ENCODE measurements at places on chromosomes 13 and 19. TPM values are rescaled to one million over a fixed set of nuclear protein-coding genes. Genes with fewer than 3 reads are reported as not detected.

GRCh38 chr19:900043-900301 is 6.7 kb downstream of the RNU6-9 start:
- H3K27ac ChIP-seq, result no peak overlapping the region
- H3K4me3 ChIP-seq, result no peak overlapping the region
- no peaks in the 10 kb centered on the region for H3K27me3 ChIP-seq
- DNase-seq, result no peak
- peaks cover 10% of the 10 kb centered on the region for H3K4me1 ChIP-seq

DNA sequence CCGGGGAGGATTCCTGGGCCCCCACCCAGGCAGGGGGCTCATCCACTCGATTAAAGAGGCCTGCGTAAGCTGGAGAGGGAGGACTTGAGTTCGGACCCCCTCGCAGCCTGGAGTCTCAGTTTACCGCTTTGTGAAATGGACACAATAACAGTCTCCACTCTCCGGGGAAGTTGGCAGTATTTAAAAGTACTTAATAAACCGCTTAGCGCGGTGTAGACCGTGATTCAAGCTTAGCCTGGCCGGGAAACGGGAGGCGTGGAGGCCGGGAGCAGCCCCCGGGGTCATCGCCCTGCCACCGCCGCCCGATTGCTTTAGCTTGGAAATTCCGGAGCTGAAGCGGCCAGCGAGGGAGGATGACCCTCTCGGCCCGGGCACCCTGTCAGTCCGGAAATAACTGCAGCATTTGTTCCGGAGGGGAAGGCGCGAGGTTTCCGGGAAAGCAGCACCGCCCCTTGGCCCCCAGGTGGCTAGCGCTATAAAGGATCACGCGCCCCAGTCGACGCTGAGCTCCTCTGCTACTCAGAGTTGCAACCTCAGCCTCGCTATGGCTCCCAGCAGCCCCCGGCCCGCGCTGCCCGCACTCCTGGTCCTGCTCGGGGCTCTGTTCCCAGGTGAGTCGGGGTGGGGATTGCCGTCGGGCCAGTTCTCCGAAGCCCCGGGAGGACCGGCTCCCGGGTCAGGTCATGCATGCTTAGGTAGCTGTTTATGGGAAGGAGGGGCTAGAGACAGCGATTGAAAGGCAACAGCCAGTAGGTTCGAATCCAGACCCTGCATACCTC is at the start of gene ICAM1:
Gene ICAM1, plus strand, starts transcription at position 505 of the 779 bp plus-strand sequence. Its CDS starts 40 bp downstream, at position 545.
- H3K36me3 ChIP-seq, result no peaks in the 10 kb centered on the region
- no peaks in the 10 kb centered on the region for H3K4me1 ChIP-seq
- no peak within 1 kb of the TSS for H3K27ac ChIP-seq
- H3K27me3 ChIP-seq, result peaks cover 61% of the 10 kb centered on the region
- peak within 1 kb of the TSS; percentile 34 for H3K4me3 ChIP-seq

KANK3 gene
- total RNA-seq, result 1.9 TPM

- no peak overlapping the region for H3K4me3 ChIP-seq
- H3K27ac ChIP-seq, result no peak overlapping the region
- no peaks in the 10 kb centered on the region for H3K27me3 ChIP-seq
- H3K36me3 ChIP-seq, result no peaks in the 10 kb centered on the region
- H3K4me1 ChIP-seq, result no peaks in the 10 kb centered on the region
Measured at GRCh38 chr19:56725829-56726424, 54.4 kb upstream of the ZNF835 start.

PROSER1 gene
- total RNA-seq, result 44.4 TPM

DNA sequence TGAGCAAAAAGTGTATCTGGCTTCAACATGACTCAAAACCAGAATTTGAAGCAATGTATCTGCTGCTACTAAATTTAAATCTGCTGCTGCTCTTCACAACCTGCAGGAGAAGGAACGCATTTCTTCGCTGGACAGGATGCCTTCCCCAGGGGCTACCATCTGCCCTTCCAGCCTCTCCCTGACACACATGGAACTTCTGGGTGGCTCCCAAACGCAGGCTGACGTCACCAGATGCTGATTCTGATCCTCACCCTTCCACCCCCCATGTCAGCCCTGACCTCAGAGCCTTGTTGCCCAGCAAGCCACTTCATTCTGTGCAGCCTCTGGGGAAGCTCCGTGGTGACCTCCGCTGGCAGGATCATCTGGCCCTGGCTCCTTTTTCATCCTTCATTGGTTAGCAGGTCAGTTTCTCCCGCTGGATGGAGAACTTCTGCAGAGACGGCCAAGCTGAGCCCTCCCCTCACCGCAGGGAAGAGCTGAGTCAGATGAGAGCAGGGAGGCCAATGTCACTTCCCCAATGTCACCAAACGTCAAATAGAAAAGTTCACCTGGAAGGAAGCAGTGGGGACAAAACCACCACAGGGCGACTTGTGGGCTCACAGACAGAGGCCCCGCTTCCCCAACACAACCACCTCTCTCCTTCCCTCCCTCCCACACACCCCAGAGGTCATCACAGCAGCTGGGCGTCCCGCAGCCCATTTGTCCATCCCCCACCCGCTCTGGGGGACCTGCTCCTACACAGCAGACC is 14.0 kb upstream of the RAB20 start:
- no peaks in the 10 kb centered on the region for H3K36me3 ChIP-seq
- peak; percentile 18 for DNase-seq
- H3K4me3 ChIP-seq, result no peak overlapping the region

ZIK1 gene
- 35.1 TPM for total RNA-seq

MAG gene
- total RNA-seq, result not detected

DNA sequence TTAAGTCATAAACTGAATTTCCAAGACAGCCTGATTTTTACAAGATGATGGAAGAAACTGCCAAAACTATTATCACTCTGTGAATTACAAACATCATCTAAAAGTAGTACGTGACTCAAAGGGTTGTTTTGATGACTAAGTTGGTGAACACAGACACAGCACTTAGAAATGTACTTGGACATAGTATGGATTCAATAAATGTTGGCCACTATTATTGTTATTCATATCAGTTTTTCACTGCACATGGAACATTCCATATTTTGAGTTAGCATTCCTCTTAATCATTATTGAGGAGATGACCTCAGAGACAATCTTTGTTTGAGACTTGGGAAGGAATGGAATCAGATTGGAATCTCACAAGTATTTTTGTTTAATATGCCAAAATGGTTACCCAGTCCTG is 172.9 kb downstream of the OXGR1 start:
- no peak for DNase-seq
- H3K27me3 ChIP-seq, result no peaks in the 10 kb centered on the region
- H3K36me3 ChIP-seq, result no peaks in the 10 kb centered on the region
- H3K4me1 ChIP-seq, result peaks cover 6% of the 10 kb centered on the region
- H3K4me3 ChIP-seq, result no peak overlapping the region

DNA sequence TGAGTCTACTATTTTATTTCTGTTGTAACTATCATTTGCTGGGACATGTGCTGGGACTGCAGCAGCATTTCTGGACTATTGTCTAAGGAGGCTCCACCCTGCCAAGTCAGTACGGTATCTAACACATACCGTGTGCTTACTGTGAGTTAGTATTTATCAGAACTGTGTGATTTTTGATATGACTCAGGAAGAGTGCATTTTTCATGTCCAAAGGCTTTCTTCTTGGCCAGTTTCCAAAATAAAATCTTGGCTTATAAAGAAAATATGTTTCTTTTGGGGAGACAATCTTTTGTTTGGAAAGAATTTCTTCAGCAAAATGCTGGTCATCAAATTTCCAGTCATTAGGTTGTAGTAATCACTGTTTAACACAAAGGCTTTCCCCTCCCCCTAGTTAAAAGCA is 11.6 kb downstream of the PARP4 start:
- no peaks in the 10 kb centered on the region for H3K4me1 ChIP-seq
- no peaks in the 10 kb centered on the region for H3K27me3 ChIP-seq
- no peak overlapping the region for H3K27ac ChIP-seq
- H3K4me3 ChIP-seq, result no peak overlapping the region

DNA sequence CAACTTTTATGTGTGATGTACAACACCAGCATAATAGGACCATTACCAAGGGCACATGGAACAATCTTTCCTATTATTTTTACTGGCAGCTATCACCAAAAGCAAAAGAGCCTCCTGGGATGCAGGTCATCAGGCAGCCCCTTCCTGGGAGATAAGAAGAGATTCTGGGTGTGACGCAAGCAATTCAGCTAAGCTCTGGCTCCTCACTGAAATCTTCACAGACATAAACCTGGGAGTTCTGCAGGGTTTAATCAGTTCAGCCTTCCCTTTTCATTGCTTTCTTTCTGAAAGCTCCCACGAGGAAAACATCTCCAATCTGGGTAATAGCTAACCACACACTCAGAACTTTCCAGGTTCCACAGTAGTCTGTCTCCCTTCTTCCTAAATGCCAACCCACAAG is 341.1 kb downstream of the ENOX1 start:
- peaks cover 23% of the 10 kb centered on the region for H3K4me1 ChIP-seq

- no peaks in the 10 kb centered on the region for H3K27me3 ChIP-seq
- H3K27ac ChIP-seq, result no peak overlapping the region
- no peak overlapping the region for H3K4me3 ChIP-seq
- no peak for DNase-seq
Measured at GRCh38 chr19:30935146-30935545, 414.1 kb downstream of the TSHZ3 start.

ZNF99 gene
- total RNA-seq, result not detected

DNA sequence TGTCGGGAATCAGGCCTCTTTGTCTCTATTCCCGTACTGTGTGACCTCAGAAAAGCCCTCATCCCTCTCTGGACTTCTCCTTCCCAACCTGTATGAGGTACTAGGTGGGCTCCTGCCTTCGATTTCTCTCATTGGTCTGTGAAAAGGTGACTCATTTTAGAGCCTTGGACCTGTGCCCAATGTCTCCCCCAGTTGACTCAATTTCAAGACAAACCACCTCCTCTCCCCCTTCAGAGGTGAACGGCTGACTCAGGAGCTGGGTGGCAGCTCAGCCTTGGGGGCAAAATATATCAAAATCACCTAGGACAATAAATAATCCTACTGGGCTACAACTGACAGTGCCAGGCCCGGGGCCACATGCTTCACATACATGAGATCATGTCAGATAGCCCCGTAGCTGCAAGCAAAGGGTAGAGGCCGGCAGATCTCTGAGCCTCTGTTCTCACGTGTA is 630 bp downstream of the COQ8B start:
- DNase-seq, result no peak
- H3K27ac ChIP-seq, result no peak overlapping the region
- H3K4me3 ChIP-seq, result peak overlapping the region; percentile 65
- no peaks in the 10 kb centered on the region for H3K36me3 ChIP-seq

GRCh38 chr19:36100476-36100875 is 10.5 kb upstream of the OVOL3 start:
- DNase-seq, result no peak
- no peaks in the 10 kb centered on the region for H3K4me1 ChIP-seq
- H3K36me3 ChIP-seq, result no peaks in the 10 kb centered on the region
- H3K27ac ChIP-seq, result no peak overlapping the region
- H3K27me3 ChIP-seq, result no peaks in the 10 kb centered on the region
- H3K4me3 ChIP-seq, result no peak overlapping the region

- no peaks in the 10 kb centered on the region for H3K27me3 ChIP-seq
- H3K36me3 ChIP-seq, result no peaks in the 10 kb centered on the region
- no peak overlapping the region for H3K4me3 ChIP-seq
- no peak overlapping the region for H3K27ac ChIP-seq
- no peaks in the 10 kb centered on the region for H3K4me1 ChIP-seq
- DNase-seq, result no peak
Measured at GRCh38 chr19:41714598-41714997, 6.2 kb downstream of the CEACAM5 start.

- H3K4me3 ChIP-seq, result no peak overlapping the region
- no peaks in the 10 kb centered on the region for H3K27me3 ChIP-seq
- no peaks in the 10 kb centered on the region for H3K4me1 ChIP-seq
Measured at GRCh38 chr13:31627097-31627845, 112.1 kb upstream of the RXFP2 start.

- H3K36me3 ChIP-seq, result no peaks in the 10 kb centered on the region
- H3K27me3 ChIP-seq, result no peaks in the 10 kb centered on the region
- peaks cover 7% of the 10 kb centered on the region for H3K4me1 ChIP-seq
- no peak overlapping the region for H3K4me3 ChIP-seq
Measured at GRCh38 chr13:24834902-24835510, 71.0 kb downstream of the RNF17 start.

C1QTNF9 gene
- total RNA-seq, result not detected

S1PR4 gene
- total RNA-seq, result not detected

- no peaks in the 10 kb centered on the region for H3K27me3 ChIP-seq
- no peaks in the 10 kb centered on the region for H3K4me1 ChIP-seq
- no peak for DNase-seq
- no peak overlapping the region for H3K27ac ChIP-seq
- H3K4me3 ChIP-seq, result no peak overlapping the region
Measured at GRCh38 chr13:27704681-27705080, 83.0 kb downstream of the POLR1D start.

DNA sequence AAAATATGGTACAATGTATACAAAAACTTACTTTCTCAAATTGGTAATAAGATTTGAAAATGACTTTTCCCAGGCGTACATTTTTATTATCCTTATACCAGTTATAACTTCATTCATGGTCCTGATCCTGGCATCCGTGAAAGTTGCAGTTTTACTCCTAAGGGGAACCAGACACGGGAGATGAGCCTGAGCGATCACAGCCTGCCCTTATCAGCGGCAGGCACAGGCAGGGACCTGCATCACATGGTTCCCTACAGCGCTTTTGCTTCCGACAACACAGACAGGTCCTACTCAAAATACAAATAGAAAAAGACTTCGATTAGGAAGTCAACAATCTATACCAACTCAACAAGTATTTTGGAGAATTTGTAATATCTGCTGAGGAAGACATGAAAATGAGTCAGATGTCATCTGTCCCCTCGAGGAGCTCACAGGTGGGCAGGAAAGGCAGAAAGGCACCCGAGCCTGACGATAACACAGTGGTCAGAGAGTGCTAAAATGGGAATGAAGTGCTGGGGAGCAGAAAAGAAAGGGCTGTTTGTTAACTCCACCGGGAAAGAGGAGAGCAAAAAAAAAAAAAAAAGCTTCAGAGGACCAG is 93.4 kb downstream of the ABCC4 start:
- H3K27me3 ChIP-seq, result no peaks in the 10 kb centered on the region
- no peak for DNase-seq

- no peaks in the 10 kb centered on the region for H3K36me3 ChIP-seq
- H3K27me3 ChIP-seq, result no peaks in the 10 kb centered on the region
- H3K27ac ChIP-seq, result no peak overlapping the region
- H3K4me3 ChIP-seq, result no peak overlapping the region
- no peaks in the 10 kb centered on the region for H3K4me1 ChIP-seq
- no peak for DNase-seq
Measured at GRCh38 chr13:94640721-94641120, 39.1 kb downstream of the GPR180 start.

SSC5D gene
- not detected for total RNA-seq

SMG9 gene
- 33.1 TPM for total RNA-seq

GRCh38 chr13:97499181-97499580 is 65.2 kb downstream of the RAP2A start:
- H3K27ac ChIP-seq, result no peak overlapping the region
- no peaks in the 10 kb centered on the region for H3K36me3 ChIP-seq
- H3K4me3 ChIP-seq, result no peak overlapping the region
- DNase-seq, result no peak
- no peaks in the 10 kb centered on the region for H3K27me3 ChIP-seq

GRCh38 chr19:46571495-46571894 is 29.6 kb upstream of the CALM3 start:
- H3K4me1 ChIP-seq, result peaks cover 5% of the 10 kb centered on the region
- no peak overlapping the region for H3K27ac ChIP-seq
- H3K36me3 ChIP-seq, result no peaks in the 10 kb centered on the region

- DNase-seq, result no peak
- no peak overlapping the region for H3K27ac ChIP-seq
- H3K4me3 ChIP-seq, result no peak overlapping the region
- no peaks in the 10 kb centered on the region for H3K36me3 ChIP-seq
Measured at GRCh38 chr13:40186041-40186440, 480.4 kb downstream of the FOXO1 start.

- H3K27ac ChIP-seq, result no peak overlapping the region
- H3K36me3 ChIP-seq, result peaks cover 16% of the 10 kb centered on the region
Measured at GRCh38 chr13:99246100-99246499, 12.1 kb downstream of the GPR18 start.

- H3K4me3 ChIP-seq, result no peak overlapping the region
- H3K27ac ChIP-seq, result no peak overlapping the region
- no peaks in the 10 kb centered on the region for H3K27me3 ChIP-seq
- peaks cover 22% of the 10 kb centered on the region for H3K4me1 ChIP-seq
- H3K36me3 ChIP-seq, result no peaks in the 10 kb centered on the region
- DNase-seq, result no peak
Measured at GRCh38 chr13:98842070-98842469, 89.6 kb upstream of the SLC15A1 start.
